Right renal cortex interstitium (tissue), 3 donors: ENCODE measurements at places on chromosomes 3 and 15.
A peak's percentile ranks its signal among the peaks of the same experiment; 100 is the strongest.

DNA sequence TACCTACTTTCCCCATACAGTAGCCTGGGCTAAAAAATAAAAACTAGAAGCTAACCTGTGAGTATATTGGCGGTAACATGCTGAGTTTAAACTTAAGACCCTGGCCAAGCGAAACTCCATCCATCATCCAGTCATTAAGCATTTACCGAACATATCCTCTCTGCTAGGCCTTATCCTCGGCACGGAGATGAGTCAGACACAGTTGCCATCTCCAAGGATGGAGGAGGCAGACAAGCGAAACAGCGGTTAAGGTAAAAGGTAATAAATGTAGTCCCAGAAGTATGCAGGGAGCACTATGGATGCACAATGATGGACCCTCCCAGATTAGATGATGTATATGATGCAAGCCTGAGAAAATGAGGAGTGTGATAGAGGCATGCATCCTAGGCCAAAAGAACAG, 143.6 kb downstream of the RYR3 start:
- no peak for DNase-seq

GRCh38 chr15:101534376-101534970, 45.0 kb upstream of the PCSK6 start:
- no peak for DNase-seq

- no peak for DNase-seq
Measured at GRCh38 chr15:83153288-83153687, 45.8 kb downstream of the TM6SF1 start.

DNA sequence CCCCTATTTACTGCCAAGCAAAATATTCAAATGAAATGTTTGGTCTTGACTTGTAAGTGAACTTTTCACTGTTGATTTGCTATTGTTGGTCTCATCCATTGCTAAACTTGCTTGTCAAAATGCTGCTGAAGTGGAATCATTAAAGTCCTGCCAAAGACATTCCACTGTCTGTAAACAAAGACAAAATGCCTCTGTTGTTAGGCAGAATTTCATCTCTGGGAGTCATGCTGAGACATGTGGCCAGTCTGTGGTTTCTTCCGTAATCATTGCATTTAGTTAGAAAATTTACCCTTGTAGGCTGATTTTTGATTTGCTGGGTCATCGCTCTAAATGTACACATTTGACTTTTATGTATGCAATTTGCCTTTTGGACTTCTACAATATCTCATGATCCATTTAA, 577.7 kb downstream of the MECOM start:
- no peak for DNase-seq

DNA sequence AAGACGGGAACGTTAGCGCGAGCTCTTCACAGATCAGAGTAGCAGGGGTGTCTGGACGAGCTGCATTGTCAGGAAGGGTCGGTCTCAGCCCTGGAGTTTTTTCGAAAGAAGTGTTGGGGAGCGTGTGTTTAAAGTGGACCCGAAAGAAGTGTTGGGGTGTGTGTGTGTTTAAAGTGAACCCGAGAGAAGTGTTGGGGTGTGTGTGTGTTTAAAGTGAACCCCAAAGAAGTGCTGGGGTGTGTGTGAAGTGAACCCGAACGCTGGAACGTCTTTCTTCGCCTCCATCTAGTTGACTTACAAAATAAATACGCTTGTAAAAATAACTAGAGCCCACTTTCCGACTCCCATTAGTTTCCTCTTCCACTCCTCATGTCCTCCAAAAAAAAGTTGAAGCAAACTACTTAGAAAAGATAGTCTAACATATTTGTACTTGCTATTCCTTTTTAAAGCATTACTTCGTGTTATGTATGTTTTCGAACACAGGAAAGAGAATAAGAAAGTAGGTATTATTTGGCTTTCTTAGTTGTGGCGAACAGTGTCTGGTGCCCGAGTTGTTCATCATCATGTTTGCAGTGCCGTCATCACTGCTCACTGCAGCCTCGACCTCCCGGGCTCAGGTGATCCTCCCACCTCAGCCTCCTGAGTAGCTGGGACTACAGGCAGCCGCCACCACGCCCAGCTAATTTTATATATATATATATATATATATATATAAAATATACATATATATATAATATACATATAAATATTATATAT, 1.0 kb downstream of the LRCH3 start:
- peak; percentile 40 for DNase-seq

- no peak for DNase-seq
Measured at GRCh38 chr15:92661069-92661468, 5.5 kb upstream of the FAM174B start.
